RPMI7951 (cell line): ENCODE measurements at places on chromosomes 7 and 10. TPM values are rescaled to one million over a fixed set of nuclear protein-coding genes. Genes with fewer than 3 reads are reported as not detected.

The TRIM74 gene
- total RNA-seq: not detected in 2 replicates

The TMEM184A gene
- total RNA-seq: 0.10 TPM in 1 of 2 replicates, not detected in the other

DNA sequence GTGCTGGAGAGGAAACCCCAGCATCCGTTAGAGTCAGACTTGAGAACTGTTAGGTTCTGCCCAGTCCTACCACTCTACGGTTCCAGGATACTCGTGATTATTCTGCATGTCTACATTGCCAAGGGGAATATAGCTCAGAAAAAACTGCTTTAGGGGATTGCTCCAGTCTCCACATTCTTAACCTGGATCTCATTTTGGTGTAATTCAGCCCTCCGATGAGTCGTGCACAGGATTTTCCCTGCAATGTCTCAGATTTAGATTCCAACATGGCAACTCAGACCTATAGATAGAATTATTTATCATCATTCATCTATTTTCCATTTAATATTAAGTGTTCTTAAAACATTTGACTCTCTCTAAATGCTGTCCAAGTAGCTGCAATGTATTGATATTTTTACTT lies 121.1 kb upstream of the ZEB1 start:
- peak; percentile 30 for DNase-seq

The ARHGAP22 gene
- total RNA-seq: 20.7 and 31.0 TPM in 2 replicates

The PTF1A gene
- not detected in 2 replicates for total RNA-seq

The TRPV5 gene
- total RNA-seq: not detected in 2 replicates

DNA sequence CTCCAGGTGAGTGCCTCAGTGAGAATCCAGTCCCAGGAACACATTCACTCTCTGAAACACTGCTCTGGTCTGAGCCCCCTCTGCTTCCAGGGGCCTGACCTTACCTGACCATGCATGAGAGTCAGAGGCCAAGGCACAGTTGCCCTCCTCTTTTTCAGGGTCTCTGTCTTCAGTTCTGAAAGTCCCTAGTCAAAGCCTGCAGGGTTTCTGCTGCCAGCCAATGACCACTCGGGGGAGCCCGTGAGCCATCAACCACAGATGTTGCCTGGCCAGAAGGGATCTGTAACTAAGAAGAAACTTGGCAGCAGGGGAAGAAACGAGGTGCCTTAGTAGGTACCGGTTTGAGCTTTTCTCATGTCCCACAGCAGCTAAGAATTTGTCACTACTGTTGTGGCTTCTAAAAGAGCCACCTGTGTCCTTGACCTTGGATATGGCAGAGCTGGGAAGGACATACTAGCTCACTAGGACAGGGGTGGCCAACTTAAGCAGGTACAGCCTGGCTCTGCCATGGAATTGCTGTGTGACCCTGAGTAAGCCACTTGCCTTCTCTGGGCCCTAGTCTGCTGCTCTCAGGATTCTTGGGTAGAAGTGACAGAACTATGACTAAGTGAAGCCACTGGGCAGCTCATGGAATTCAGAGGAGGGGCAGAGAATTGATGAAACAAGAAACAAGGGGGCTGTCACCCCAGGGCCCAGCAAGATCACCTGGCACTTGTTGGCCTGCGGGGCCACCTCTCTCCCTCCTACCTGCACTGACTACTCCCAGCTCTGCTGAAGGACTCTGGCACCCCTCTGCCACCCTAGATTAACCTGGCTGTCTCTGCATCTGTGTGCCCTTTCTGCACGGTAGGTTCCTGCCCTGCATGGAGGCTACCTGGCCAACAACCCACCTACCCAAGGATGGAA lies 83.8 kb upstream of the GPR26 start:
- peak; percentile 59 for DNase-seq

- DNase-seq: no peak
Measured at GRCh38 chr10:48760983-48761382, 76.3 kb downstream of the WDFY4 start.

DNA sequence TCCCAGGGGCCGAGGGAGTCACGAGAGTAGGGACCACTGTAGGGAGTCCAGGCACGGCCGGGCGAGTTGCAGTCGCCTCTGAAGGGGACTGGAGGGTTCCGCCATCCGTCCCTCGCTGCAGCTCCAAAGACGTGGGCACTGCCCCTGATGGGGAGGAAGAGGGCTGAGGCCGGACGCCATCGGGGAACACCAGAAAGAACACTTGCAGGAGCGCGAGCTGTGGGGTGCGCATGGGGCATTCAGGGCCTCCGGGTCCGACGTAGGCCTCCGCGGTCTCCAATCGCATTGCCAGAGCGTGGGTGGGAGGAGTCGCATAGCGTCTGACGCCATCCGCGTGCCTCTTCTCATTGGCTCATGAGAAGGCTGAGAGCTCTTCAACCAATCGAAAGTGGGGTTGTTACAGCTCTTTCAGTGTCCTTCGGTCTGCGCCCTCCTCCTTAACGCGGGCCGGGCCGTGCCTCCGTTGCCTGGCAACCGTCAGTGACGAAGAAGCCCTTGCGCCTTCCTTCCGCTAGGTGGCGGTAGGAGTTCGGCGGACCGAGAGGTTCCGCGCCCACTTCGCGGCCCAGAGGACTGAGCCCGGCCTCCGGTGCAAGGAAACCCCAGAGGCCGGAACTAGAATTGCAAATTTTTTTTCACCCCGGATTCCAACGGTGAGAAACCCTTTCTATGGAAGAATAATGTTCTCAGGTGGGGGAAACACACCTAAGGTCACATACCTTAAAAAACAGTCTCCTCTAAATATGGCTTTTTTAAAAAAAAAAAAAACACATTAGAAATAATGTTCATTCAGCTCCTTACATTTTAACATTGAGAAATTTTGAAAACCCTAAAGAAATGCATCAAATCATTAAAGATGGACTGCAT lies at the start of gene TCTN3:
Gene TCTN3 (minus strand): TSS at position 260 of the 867 bp plus-strand sequence. CDS start 28 bp downstream, at position 232.
- peak; percentile 99 for DNase-seq

The FFAR4 gene
- not detected in 2 replicates for total RNA-seq

DNA sequence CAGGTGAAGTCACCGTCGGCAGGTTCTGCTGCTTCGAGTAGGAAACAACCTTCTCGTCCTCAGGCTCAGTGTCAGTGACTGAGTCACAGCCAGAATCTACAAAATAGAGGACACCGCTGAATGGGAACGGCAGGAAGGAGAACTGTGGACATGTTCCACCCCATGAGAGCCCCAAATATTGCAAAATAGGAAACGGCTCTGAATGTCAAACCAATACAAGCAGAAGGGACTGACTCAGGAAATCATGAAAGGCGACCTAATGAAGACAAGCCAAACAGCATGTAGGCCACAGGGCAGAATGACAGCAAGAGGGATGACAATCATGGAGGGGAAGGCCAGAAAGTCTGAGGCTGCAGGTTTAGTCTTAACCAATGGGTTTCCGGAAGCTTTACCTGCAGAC lies 63.5 kb downstream of the PIK3AP1 start:
- DNase-seq: no peak

The IDI2 gene
- total RNA-seq: not detected in 2 replicates

- no peak for DNase-seq
Measured at GRCh38 chr7:138029941-138030340, 28.1 kb upstream of the CREB3L2 start.

- peak; percentile 94 for DNase-seq
Measured at GRCh38 chr7:22582863-22583622, 83.1 kb upstream of the STEAP1B start.

DNA sequence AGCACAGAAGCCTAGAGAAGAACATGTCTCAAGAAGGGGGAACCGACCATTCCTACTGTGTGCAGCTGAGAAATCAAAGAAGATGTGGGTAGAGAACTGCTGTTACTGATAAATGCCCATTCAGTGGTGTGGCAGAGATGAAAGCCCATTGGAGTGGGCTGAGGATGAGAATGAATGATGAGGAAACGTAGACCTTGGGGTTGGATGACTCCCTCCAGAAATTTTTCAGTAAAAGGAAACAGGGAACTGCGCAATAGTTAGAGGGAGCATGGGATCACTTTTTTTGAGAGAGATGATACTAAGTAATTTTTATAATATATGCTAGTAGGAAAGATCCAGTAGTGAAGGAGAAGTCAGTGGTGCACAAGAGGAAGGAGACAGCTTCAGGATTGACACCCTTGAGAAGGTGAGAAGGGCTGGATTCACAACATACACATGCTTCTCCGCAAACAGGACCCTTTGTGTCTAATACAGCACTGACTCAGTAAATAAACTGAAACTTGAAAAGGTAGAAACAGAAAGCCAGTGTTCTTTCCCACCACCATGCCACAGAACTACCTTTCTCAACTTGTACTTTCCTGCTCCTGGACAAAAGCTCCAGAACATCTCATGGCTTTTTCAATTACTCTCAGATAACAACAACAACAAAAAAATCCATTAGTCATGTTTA lies 104.7 kb upstream of the IL6 start:
- no peak for DNase-seq
